Gastroesophageal sphincter (tissue), 4 donors: ENCODE measurements at places on chromosomes 7 and 10.
A peak's percentile ranks its signal among the peaks of the same experiment; 100 is the strongest.

GRCh38 chr7:73903321-73904218 is 42.6 kb downstream of the TMEM270 start:
- no peaks in the 10 kb centered on the region for H3K36me3 ChIP-seq
- no peak overlapping the region for H3K4me3 ChIP-seq
- peaks cover 16% of the 10 kb centered on the region for H3K4me1 ChIP-seq
- no peaks in the 10 kb centered on the region for H3K27me3 ChIP-seq
- no peak overlapping the region for H3K27ac ChIP-seq

- no peaks in the 10 kb centered on the region for H3K27me3 ChIP-seq
- no peak overlapping the region for H3K4me3 ChIP-seq
- no peaks in the 10 kb centered on the region for H3K36me3 ChIP-seq
These were observed 91.9 kb downstream of the GPAM start for GRCh38 chr10:112091703-112092102.

- no peak overlapping the region for H3K4me3 ChIP-seq
- H3K27me3 ChIP-seq: no peaks in the 10 kb centered on the region
- ATAC-seq: no peak
- H3K27ac ChIP-seq: no peak overlapping the region
- H3K36me3 ChIP-seq: peaks cover 100% of the 10 kb centered on the region
- H3K4me1 ChIP-seq: no peaks in the 10 kb centered on the region
These were observed 127.6 kb downstream of the DLG5 start for GRCh38 chr10:77798940-77799339.

GRCh38 chr7:92655346-92655884 is 65.2 kb upstream of the FAM133B start:
- no peaks in the 10 kb centered on the region for H3K27me3 ChIP-seq
- ATAC-seq: no peak
- no peaks in the 10 kb centered on the region for H3K36me3 ChIP-seq
- H3K4me3 ChIP-seq: no peak overlapping the region
- no peaks in the 10 kb centered on the region for H3K4me1 ChIP-seq

DNA sequence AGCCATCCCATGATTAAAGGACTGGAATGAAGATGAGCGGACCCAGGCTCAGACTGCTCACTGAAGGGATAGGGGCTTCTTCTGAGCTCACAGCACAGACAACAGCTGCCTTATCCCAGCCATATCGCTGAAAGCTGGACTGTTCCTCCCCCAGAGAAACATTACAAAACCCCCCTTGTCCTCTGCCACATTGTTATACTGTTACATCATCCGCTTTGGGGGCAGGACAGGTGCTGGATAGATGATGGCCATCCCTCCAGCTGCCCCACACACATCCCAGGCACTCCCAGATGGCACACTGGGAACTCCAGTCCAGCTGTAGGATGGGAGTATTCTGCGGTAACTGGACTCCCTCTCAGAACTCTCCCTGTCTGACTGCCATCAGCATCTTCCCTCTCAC is 58.7 kb upstream of the BTRC start:
- no peaks in the 10 kb centered on the region for H3K36me3 ChIP-seq
- H3K27me3 ChIP-seq: peaks cover 96% of the 10 kb centered on the region
- H3K4me3 ChIP-seq: no peak overlapping the region
- no peak for ATAC-seq
- peaks cover 7% of the 10 kb centered on the region for H3K4me1 ChIP-seq

GRCh38 chr10:26357203-26357602 is 80.9 kb upstream of the APBB1IP start:
- H3K36me3 ChIP-seq: no peaks in the 10 kb centered on the region
- H3K4me1 ChIP-seq: no peaks in the 10 kb centered on the region
- H3K27ac ChIP-seq: no peak overlapping the region
- ATAC-seq: no peak
- H3K4me3 ChIP-seq: no peak overlapping the region
- H3K27me3 ChIP-seq: no peaks in the 10 kb centered on the region

DNA sequence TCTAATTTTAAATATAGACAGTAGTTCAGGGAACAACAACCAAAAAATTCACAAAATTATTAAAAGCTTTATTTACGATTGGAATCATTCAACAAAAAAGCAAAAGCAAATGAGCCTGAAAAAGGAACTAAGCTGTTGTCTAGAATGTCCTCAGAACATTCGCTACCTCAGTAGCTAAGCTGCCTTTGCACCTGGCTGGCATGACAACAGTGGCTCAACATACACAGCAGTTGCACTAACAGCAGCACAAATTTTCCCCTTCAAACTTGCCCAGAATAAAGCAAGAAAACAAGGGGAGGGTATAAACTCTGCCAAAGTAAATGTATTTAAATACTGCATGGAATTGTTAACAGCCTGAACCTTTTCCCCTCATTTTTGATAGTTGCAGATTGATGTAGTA is 70.4 kb upstream of the GRID1 start:
- H3K36me3 ChIP-seq: peaks cover 7% of the 10 kb centered on the region
- no peaks in the 10 kb centered on the region for H3K27me3 ChIP-seq
- H3K27ac ChIP-seq: no peak overlapping the region
- no peak for ATAC-seq

GRCh38 chr7:40623863-40624262 is 489.1 kb downstream of the SUGCT start:
- no peak for ATAC-seq
- no peaks in the 10 kb centered on the region for H3K4me1 ChIP-seq
- H3K27me3 ChIP-seq: no peaks in the 10 kb centered on the region
- no peak overlapping the region for H3K4me3 ChIP-seq

GRCh38 chr10:71789871-71790270 is 16.6 kb upstream of the VSIR start:
- no peak overlapping the region for H3K4me3 ChIP-seq
- H3K27ac ChIP-seq: no peak overlapping the region
- peaks cover 9% of the 10 kb centered on the region for H3K36me3 ChIP-seq
- peaks cover 5% of the 10 kb centered on the region for H3K27me3 ChIP-seq

DNA sequence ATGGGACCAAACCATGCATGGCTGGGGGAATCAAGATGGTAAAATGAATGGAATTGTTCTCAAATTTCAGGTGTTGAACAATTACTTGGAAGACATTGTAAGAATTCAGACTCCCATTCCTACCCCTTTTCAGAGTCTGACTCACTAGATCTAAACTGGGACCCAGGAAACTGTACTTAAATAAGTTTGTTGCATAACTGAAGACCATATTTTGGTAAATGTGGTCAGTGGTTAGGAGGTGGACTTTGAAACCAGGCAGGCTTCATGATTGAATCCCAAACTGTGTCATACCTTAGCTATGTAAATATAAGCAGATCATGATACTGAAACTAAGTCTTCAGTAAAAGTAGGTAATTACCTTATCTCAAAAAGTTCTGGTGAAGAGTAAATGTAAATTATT is 41.7 kb downstream of the ZWINT start:
- no peaks in the 10 kb centered on the region for H3K4me1 ChIP-seq
- no peak for ATAC-seq
- H3K36me3 ChIP-seq: no peaks in the 10 kb centered on the region
- H3K27ac ChIP-seq: no peak overlapping the region
- H3K4me3 ChIP-seq: no peak overlapping the region

GRCh38 chr10:51961401-51961800 is 262.0 kb upstream of the CSTF2T start:
- H3K27ac ChIP-seq: no peak overlapping the region
- no peaks in the 10 kb centered on the region for H3K36me3 ChIP-seq
- no peaks in the 10 kb centered on the region for H3K27me3 ChIP-seq

DNA sequence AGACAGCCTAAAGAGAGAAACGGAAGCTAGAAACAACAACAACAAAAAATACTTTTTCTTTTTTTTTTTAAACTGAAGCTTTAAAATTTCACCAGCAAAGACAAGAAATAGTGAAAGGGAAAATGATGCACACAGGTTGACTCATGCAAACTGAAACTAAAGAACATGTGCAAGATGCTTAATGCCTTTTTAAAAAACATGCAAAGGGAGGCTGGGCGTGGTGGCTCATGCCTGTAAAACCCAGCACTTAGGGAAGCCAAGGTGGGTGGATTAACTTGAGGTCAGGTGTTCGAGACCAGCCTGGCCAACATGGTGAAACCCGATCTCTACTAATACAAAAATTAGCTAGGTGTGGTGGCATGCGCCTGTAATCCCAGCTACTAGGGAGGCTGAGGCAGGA is 15.1 kb upstream of the CUBN start:
- H3K4me3 ChIP-seq: no peak overlapping the region
- no peaks in the 10 kb centered on the region for H3K27me3 ChIP-seq
- H3K27ac ChIP-seq: no peak overlapping the region
- H3K36me3 ChIP-seq: peaks cover 3% of the 10 kb centered on the region
- no peak for ATAC-seq
- H3K4me1 ChIP-seq: no peaks in the 10 kb centered on the region

DNA sequence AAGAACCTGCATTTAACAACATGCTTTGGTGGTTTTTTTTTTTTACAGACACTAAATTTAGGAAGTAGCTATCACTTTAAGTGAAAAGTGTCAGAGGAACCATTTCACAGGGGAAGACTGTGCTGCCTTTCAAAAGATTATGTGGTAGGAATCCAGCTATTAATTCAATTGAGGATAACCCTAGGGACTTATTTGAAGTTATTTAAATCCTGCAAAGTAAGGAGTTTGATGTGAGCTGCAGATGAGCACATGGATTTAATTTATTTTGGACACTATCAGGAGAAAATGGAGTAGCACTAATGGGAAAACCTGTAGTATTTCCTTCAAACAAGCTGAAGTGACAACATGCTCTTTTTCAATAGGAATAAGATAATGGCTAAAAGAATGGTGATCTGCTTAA is 419.8 kb downstream of the ANKRD7 start:
- no peaks in the 10 kb centered on the region for H3K4me1 ChIP-seq
- ATAC-seq: no peak
- H3K27ac ChIP-seq: no peak overlapping the region

- H3K4me3 ChIP-seq: no peak overlapping the region
- H3K4me1 ChIP-seq: no peaks in the 10 kb centered on the region
These were observed 170.7 kb downstream of the HERPUD2 start for GRCh38 chr7:35524112-35524804.

- peak overlapping the region; percentile 98 for H3K4me3 ChIP-seq
- peak overlapping the region; percentile 80 for H3K27ac ChIP-seq
- ATAC-seq: no peak
- H3K4me1 ChIP-seq: no peaks in the 10 kb centered on the region
- no peaks in the 10 kb centered on the region for H3K36me3 ChIP-seq
These were observed 34.7 kb downstream of the NET1 start for GRCh38 chr10:5447056-5447455.

DNA sequence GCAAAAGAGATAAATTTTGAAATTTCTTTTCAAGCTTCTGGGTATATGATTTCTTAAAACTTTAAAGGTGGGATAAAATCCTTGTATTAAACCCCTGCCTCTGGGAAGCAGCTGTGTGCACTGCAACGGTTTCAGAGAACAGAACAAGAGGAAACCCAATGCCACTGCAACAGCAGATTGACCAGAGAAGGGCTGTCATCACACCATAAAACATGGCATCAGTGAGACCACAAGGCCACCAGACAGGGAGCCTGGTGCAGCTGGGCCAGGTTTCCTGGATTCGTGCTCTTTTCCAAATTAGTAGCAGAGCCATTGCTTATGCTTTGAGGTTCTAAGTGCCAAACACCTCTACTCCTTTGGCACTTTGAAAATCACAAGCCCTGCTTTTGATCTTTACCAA is 152.4 kb downstream of the PRPF18 start:
- no peak overlapping the region for H3K4me3 ChIP-seq
- ATAC-seq: no peak
- no peaks in the 10 kb centered on the region for H3K4me1 ChIP-seq
- H3K27ac ChIP-seq: no peak overlapping the region

DNA sequence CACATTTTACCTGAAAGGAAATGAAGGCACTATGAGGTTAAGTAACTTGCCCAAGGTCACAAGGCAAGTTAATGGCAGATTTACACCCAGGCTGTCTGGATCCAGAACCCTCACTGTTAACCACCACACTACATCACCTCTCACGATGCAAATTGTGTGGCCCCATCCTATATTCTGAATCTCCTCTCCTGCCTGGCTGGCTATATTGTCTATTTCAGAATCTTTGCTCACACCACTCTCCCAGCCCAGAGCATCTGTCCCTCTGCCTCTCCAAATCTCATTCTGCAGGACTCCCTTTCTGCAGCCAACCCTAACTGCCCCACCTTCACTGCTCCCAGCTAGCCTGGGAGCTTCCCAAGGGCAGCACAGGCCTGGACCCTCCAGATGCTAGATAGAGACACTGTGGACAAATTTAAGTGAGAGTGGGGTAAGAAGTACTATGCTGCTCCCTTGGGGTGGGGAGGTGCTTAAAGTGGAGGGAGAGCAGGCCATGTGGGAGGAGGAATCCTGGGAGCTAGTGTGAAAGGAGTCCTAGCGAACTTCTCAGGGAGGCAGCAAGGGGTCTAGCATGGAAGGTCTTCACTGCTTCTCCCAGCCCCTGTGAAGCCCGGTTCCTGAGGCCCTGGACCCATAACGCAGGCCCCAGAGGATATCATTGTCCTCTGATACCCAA is 786 bp downstream of the CUEDC2 start:
- H3K4me3 ChIP-seq: peak overlapping the region; percentile 94
- H3K4me1 ChIP-seq: no peaks in the 10 kb centered on the region
- peaks cover 32% of the 10 kb centered on the region for H3K27me3 ChIP-seq
- no peaks in the 10 kb centered on the region for H3K36me3 ChIP-seq
- peak overlapping the region; percentile 88 for H3K27ac ChIP-seq

DNA sequence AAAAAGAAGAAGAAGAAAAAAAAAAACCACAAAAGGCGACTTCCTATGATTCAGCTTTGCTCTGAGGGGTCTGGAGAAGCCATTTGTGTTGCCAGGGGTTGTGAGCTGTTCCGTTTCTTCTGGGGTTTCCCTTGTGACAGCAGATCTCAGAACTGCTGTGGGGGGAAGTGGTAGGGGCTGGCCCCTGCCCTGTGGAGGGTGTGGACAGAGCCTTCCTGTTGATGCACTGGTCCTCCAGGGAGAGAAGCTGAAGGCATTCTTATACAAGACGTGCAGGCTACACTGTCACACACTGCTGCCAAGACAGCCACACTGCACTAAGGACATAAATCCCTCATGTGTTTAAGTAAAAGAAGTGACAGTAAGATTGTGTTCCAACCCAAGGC is 17.3 kb upstream of the CSGALNACT2 start:
- no peak overlapping the region for H3K4me3 ChIP-seq
- H3K4me1 ChIP-seq: no peaks in the 10 kb centered on the region
- no peak for ATAC-seq
- no peak overlapping the region for H3K27ac ChIP-seq
- no peaks in the 10 kb centered on the region for H3K36me3 ChIP-seq

DNA sequence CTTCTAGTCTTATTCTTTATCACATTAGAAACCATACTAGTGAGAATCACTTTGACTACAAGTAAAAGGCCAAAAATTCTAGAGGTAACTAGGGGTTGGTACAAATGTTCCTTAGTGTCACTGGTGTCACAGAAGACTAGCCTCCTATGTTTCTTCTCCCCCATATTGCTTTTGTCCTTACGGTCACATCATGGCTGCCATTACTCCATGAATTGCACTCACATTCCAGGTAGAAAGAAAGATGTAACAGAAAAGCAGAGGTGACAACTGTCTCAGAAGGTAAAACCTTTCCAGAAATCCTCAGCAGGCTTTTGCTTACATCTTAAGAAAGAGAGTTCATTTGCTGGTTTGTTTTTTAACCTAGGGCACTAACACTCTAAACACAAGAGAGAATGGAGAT is 42.9 kb downstream of the USP6NL start:
- H3K27me3 ChIP-seq: no peaks in the 10 kb centered on the region
- H3K4me1 ChIP-seq: peaks cover 3% of the 10 kb centered on the region
- no peak overlapping the region for H3K27ac ChIP-seq
- H3K4me3 ChIP-seq: no peak overlapping the region
- no peak for ATAC-seq
